Stimulated activated CD8-positive, alpha-beta memory T cell treated with anti-CD3 and anti-CD28 coated beads, Interleukin-15, amount 100 ng/mL, for 48 hours (primary cell): ENCODE measurements at places on chromosomes 7 and 10.
A peak's percentile ranks its signal among the peaks of the same experiment; 100 is the strongest.

DNA sequence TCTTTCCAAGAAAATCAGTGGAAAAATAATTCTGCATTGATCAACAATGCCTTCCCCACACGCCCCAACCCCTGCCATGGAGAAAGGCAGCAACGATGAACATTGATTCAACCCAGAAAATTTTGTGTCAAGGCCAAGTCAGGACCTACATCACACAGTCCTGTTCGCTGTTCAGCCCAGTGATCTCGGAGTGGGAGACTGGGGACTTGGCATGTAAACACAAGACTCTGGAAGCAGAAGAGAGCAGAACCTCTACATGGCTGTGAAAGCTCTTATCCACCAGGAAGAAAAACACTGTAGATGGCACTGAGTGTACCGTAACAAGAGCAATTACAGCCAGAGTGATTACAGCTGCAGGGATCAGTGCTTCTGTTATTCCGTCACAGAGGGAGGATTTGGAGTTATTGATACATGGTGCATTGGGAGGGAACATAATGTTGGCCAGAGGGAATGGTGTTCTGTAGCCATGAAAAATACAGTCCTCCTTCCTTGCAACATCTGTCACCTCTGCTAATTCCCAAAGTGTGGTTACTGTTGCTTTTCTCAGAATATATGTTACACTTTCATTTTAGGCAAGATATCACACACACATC lies 136.6 kb downstream of the IQUB start:
- DNase-seq: no peak

GRCh38 chr10:126227762-126228134 lies 160.5 kb downstream of the ADAM12 start:
- DNase-seq: no peak

GRCh38 chr7:101087334-101088068 lies 2.2 kb downstream of the TRIM56 start:
- DNase-seq: no peak

- DNase-seq: peak; percentile 20
Measured at GRCh38 chr10:112307358-112308124, 24.3 kb downstream of the TECTB start.

DNA sequence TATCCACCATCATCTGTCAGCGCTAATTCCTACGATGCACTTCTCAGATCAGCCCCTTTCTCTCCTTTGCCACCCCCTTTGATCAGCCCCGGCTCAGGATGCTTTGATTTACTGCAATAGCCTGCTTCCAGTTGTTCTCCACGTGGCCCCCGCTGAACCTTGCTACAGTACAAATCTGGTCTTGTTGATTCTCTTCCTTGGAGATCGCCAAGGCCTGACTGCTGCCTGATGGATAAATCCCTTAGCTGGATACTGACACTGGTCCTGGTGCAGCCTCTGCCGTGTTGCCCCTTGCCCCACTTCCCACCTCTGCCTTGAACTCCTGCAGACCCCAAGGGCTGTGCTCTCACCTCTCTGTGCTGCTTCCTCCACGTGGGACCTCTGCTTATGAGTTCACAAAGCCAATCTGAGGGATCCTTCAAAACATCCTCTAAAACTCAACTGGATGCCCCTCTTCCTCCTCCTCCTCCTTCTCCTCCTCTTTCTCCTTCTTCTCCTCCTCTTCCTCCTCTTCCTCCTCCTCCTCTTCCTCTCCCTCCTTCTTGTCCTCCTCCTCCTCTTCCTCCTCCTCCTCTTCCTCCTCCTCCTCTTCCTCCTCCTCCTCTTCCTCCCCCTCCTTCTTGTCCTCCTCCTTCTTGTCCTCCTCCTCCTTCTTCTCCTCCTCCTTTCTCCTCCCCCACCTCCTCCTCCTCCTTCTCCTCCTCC lies 15.3 kb downstream of the PLXNA4 start:
- no peak for DNase-seq

- DNase-seq: no peak
Measured at GRCh38 chr7:32941681-32942414, 15.4 kb upstream of the FKBP9 start.

GRCh38 chr10:4081685-4082111 lies 296.7 kb upstream of the KLF6 start:
- no peak for DNase-seq

DNA sequence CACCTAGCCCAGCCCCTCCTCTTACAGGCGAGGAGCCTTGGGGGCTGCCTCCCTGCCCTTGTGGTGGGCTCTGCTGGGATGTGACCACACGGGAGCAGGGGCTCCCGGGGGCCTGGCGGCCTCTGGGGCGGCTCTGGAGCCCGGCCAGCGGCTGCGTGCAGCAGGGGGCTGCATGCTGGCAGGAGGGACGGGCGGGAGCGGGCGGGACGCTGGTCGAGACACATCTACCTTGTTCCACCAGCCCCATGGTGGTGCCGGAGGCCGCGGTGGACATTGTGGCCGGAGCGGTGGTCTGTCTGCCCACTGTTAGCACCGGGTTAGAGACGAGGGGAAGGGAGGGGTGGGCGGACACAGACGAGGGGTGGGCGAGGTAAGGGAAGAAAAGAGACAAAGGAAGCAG lies 38.6 kb downstream of the YKT6 start:
- DNase-seq: no peak

DNA sequence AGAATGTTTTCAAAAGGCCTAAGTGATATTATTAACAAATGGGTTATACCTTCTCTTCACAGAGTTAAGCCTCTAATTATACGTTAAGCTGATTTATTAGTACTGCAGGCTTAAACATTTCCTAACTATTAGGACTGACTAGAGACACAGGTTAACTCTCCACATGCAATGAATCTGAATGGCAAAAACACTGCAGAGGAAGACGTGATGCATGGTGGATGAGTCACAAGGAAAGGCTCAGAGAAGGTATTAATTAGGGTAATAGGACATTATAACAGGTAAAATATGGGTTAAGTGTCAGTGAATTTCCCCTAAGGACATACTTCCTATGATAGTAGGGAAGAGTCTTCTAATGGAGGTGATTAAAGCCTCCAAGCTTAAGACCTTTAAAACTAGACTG lies 24.7 kb upstream of the SEM1 start:
- DNase-seq: no peak

- no peak for DNase-seq
Measured at GRCh38 chr7:16739863-16740622, 13.5 kb upstream of the TSPAN13 start.
